ENCODE measurements at places on chromosomes 13 and 19.

- no peak for DNase-seq
Observed at GRCh38 chr13:45105895-45106294, 14.4 kb upstream of the GTF2F2 start.

- no peak for DNase-seq
Observed at GRCh38 chr19:34787059-34787824, 14.2 kb upstream of the ZNF599 start.

DNA sequence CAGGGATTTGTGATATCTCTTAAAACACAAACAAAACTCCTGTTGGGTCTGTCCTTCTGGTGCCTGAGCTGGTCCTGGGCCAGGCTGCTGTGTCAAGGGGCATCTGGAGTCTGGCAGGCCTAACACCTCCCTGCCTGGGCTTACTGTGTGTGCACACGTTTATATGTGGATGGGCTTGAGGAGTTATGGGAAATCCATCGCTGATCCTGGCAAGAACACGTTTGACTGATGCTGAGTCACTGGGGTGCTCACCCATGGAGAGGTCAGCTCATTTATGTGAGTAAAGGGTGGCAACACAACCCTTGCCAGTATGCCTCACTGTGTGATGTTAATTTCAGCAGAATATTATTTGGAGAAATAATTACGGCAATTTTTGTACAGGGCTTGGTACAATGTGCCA, 44.5 kb upstream of the PCDH8 start:
- DNase-seq, result no peak

- DNase-seq, result no peak
Observed at GRCh38 chr13:51564252-51564651, 20.0 kb upstream of the WDFY2 start.

- no peak for DNase-seq
Observed at GRCh38 chr13:110442930-110443621, 118.4 kb downstream of the RAB20 start.

GRCh38 chr19:15180451-15181390, 20.1 kb downstream of the NOTCH3 start:
- no peak for DNase-seq

DNA sequence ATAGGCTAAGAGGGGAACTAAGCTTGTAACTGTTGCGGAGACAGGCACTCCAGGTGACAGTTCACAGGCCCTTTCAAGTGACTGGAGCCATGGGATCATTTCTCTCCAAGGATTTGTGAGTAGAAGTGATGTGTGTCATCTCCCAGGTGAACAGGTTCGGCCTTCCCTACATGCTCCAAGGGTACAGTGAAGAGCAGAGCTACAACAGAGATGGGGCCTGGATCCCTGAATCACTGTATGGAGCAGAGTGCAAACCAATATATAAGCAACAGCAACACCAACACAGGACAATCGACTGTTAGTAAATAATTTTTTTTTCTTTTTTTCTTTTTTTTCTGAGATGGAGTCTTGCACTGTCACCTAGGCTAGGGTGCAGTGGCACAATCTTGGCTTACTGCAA, 15.0 kb downstream of the ZSCAN18 start:
- DNase-seq, result no peak

DNA sequence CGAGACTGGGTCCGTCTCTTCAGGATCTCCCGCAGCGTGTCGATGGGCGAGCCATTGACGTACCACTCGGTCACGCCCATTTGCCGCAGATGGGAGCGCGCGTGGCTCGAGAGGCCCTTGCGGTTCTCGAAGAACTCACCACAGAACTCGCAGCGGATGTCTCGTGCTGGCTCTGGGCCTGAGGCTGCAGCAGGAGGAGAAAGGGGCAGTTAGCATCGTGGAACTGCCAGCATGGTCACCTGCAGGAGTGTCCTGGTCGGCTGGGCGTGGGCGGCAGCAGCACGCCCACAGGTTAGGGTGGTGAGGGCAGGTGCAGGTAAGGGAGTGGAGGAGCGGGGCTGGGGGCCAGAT, 8.5 kb upstream of the AKAP8L start:
- no peak for DNase-seq

GRCh38 chr13:49110122-49110912, 109.8 kb upstream of the MLNR start:
- DNase-seq, result peak; percentile 1

GRCh38 chr13:51707461-51707860, 96.5 kb downstream of the DHRS12 start:
- DNase-seq, result no peak

DNA sequence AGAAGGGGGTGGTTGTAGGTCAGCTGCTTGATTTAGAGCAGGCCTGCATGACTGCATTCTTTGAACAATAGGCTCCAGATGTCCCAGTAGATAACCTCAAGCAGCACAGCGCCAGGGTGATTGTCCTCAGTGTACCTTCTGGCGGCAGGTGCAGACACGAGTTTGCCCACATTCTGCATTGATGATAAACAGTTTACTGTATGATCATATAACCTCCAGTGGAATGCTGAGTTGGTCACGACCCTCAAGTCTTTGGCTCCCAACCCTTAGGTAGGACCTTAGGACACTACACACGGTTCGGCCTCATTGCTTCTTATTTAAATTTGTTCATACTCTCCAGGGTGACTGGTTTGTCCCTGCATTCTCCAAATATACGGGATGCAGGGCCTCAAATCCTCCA, 12.2 kb downstream of the ZNF439 start:
- no peak for DNase-seq

GRCh38 chr13:41552031-41552430, 94.7 kb downstream of the RGCC start:
- no peak for DNase-seq

DNA sequence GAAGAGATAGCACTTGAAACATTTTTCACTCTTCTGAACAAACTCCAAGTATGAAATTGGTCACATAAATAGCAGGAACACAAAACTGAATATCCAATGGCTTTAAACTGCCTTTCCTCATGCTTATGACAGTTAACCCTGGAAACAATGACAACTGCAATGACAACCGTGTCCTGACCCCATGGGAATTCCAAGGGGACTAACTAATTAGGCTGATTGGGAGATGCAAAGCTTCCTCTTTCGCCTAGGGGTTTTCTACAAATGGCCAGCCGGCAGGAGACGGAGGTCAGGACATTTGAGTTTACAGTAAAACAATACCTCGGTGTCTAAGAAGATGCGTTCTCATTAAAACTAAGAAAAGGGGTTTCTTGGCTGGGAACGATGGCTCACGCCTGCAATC, 53.0 kb upstream of the URAD start:
- no peak for DNase-seq

- DNase-seq, result no peak
Observed at GRCh38 chr13:23898101-23898500, 799 bp upstream of the C1QTNF9B start.

- DNase-seq, result no peak
Observed at GRCh38 chr19:46299004-46299509, 2.2 kb downstream of the HIF3A start.

DNA sequence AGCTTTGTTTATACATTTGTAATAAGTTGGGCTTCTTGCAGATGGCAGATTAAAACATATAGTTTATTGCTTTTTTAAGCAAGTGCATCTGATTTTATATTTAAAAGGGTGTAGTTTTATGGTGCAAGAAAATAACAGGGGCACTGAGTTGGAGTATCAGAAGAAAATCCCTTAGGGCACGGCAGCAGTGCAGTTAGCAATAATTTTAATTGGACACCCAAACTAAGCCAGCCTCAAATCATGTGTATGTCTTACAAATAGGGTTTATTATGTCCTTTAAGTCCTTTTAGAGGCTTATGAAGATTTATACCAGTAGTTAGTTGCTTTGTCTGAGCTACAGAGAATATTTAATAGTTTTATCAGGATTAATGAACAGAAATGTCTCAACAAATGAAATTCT, 57.5 kb downstream of the GPC6 start:
- DNase-seq, result no peak

DNA sequence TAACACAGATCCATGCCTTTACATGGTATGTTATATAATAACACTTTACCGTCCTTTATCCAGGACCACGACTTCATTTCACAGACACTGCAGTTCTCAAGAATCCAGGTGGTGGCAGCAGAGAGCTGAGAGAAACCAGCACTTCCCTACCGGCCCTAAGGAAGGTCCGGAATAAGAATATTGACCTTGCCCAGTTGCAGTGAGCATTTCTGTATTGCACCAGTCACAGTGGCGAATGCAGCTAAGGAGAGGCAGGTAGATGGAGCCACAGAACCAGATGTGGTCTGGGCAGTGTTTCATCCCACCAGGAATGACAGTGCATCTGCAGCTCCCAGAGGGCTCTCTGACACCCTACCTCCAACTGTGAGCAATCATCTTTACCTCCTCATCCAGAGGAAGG, 44.6 kb downstream of the ZNF787 start:
- no peak for DNase-seq

GRCh38 chr19:15897026-15897737, 692 bp downstream of the CYP4F2 start:
- DNase-seq, result no peak

- DNase-seq, result no peak
Observed at GRCh38 chr13:100544866-100545683, 43.5 kb downstream of the GGACT start.

- DNase-seq, result no peak
Observed at GRCh38 chr13:49455007-49455398, 10.9 kb downstream of the SETDB2 start.

GRCh38 chr19:38047049-38047438, 140.0 kb downstream of the SIPA1L3 start:
- DNase-seq, result no peak

DNA sequence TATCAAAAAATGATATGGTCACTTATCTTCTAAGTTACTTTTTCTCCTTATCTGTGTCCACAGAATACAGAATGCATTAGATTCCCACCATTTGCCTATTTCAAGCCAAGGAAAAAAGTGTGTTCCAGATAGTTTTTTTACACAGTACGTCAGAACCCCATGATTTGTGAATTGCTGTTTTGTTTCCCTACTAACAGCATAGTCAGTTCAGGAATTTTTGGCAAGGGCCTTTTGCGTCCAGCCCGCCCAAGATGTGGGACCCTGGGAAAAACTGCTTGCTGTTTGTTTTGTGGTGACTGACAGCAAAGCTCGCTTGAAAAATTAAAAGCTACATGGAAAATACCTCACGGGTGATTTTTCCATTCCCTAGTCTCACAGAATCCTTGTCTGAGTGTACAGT, 20.4 kb upstream of the FAM216B start:
- no peak for DNase-seq

DNA sequence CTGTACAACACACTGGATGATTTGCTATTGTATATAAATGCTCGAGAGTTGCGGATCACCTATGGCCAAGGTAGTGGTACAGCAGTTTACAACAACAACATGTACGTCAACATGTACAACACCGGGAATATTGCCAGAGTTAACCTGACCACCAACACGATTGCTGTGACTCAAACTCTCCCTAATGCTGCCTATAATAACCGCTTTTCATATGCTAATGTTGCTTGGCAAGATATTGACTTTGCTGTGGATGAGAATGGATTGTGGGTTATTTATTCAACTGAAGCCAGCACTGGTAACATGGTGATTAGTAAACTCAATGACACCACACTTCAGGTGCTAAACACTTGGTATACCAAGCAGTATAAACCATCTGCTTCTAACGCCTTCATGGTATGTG, 21.5 kb downstream of the OLFM4 start:
- no peak for DNase-seq

- no peak for DNase-seq
Observed at GRCh38 chr19:6963244-6963852, 57.9 kb downstream of the MBD3L2B start.

DNA sequence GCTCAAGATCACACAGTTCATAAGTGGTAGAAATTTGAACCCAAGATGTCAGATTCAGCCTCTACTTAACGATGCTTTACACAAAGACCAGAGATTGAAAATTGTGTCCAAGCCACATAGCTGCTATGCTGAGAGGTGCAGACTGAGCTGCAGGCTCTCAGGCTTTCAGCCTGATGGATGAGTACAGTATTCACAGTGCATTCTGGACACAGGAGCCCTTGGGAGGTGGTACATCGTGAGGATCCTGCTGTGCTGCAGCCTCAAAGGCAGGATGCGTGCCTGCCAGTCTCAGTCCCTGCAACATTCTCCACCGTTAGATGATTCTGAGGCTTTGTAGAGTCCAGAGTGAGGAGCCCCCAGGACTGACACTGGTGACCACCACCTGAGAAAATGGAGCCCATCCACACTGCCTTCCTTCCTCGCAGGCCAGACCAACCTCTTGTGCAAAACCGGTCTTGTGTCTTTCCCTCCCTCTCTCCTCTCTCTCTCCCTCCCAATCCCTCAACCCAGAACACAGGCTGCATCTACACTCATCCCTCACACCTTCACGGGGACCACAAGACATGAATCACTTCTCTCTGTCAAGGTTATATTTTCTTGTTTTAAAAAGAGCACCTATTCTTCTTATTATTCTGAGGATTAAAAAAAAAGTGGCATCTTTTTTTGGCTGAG, 203.4 kb upstream of the ZNF507 start:
- no peak for DNase-seq

DNA sequence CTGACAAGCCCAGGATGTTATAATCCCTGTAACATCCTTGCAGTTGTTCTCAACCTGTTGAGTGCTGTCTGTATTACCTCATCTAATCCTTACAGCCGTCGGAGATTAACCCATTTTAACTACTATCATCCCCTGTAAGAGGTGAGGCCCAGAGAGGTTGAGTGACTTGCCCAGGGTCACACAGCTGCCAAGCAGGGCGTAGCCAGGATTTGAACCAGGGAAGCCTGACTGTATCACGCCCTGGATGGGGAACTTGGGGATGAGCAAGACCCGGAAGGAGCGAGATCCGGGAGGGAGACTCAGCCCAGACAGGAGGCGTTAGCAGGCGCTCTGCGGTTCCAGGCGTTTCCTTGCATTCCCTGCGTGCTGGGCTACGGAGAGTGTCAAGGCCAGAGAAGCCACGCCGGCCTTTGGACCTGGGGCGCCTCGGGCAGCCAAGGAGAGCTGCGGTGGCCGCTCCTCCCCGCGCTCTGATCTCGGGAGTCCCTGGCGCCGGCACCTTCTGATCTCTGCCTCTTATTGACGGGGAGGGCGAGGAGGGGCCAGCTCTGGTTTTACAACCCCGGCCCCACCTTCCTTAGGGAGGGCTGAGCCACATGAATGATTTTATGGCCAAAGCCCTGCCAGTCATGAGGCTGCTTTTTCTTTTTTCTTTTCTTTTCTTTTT, 6.2 kb downstream of the SULT2B1 start:
- DNase-seq, result no peak

GRCh38 chr13:67134417-67135129, 95.6 kb downstream of the PCDH9 start:
- DNase-seq, result no peak

DNA sequence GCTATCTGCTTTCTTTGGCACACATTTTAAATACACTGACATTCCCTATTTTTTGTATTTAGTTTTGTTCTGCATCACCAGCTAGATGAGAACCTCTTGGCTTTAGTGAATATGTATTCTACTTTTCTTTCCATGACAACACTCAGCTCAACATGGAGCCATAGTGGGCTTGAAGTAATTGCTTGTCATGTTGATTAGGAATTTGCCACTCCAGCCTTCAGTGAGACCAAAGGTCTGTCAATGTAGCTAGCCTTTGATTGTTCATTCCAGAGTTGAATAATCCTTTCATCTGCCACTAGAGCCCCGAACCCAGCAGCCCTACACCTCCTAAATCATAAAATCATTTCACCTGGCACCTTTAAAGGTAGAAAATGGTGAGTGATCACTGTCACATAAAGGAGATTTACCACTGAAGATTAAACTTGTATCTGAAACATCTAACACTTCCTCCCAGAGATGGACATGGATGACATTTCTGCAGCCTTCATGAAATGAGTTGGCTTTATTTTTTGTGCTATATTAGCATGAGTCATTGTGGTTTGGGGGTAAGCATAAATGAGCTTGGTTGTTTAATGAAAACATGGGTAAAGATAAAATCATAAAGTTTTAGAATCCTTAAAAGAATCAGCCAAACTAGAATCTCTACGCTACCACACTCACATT, 29.2 kb upstream of the GARRE1 start:
- DNase-seq, result no peak
